Thyroid gland (tissue), 4 donors: ENCODE measurements at places on chromosomes 1 and 21. TPM values are rescaled to one million over a fixed set of nuclear protein-coding genes. Genes with fewer than 3 reads are reported as not detected.

WDR77 gene
- 36.1 TPM for total RNA-seq

GRCh38 chr1:115252585-115252984, 85.5 kb downstream of the NGF start:
- H3K36me3 ChIP-seq, result no peaks in the 10 kb centered on the region
- H3K4me3 ChIP-seq, result no peak overlapping the region

DNA sequence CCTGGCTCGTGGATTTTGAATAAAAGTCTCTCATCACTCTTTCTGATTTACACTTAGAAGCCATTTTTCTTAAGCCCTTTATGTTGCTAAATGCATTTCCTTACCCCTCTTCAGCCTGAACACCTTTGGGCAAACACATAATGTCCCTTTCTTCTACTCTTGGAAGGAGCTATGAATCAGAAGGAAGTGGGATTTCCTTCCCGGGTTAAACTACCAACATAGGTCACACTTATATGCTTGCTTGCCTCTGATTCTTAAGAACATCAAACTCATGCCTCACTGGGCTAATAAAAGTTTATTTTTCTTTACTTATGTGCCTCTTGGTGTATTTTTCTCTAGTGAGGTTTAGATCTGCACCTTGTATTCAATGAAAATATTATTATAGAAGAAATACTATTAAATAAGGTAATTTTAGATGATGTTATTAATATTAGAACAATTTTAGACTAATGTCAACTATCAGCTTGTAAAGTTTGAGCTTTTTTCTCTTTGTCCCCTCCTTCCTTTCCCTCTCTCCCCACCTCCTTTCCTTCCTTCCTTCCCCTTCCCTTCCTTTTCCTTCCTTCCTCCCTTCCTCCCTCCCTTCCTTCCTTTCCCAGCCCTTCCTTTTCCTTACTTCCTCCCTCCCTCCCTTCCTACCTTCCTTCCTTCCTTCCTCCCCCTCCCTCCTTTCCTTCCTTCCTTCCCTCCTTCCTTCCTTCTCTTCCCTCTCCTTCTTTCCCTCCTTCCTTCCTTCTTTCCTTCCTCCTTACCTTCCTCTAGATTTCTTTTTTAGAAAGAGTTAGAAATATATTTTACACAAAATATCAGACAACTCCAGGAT, 66.5 kb upstream of the KCNJ6 start:
- H3K4me3 ChIP-seq, result no peak overlapping the region
- no peak overlapping the region for H3K27ac ChIP-seq
- H3K36me3 ChIP-seq, result no peaks in the 10 kb centered on the region
- H3K27me3 ChIP-seq, result no peaks in the 10 kb centered on the region
- no peaks in the 10 kb centered on the region for H3K4me1 ChIP-seq

DNA sequence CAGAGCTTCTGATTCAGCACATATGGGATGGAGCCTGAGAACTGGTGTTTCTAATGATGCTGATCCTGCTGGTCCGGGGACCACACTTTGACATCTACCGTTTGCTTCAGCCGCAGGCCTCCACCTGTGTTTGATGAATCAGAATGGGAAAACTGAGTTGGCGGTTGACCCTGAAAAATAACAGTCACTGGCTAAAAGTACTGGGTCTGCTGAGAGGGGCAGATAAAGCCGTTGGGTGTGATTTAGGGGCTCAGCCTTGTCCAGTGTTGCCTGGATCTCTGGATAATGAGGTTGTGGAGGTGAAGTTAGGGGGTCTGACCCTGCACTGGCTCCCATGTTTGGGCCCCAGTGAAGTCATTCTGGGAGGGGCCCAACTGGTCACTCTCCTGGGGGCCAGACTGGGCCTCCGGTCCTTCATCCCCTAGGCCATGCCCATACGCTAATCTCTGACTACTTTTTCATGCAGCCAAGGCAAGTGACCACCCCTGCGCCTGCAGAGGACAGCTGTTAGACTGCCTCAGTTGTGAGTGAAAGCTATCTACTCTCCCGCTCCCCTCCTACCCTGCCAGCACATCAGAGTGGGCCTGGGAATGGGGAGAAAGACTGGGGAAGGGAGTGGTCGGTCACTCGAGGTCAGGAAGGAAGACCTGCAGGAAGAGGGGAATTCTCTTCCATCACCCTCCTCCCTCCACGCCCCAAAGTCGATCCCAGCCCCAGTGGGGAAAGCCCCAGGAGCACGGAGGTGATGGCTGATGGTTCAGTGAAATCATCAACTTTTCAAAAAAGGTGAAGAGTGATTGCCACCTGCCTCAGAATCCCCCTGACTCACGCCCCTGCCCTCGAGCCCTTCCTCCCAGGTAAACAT, 27.7 kb downstream of the VASH2 start:
- DNase-seq, result no peak
- no peak overlapping the region for H3K27ac ChIP-seq
- H3K4me1 ChIP-seq, result peaks cover 13% of the 10 kb centered on the region
- no peaks in the 10 kb centered on the region for H3K36me3 ChIP-seq
- H3K27me3 ChIP-seq, result no peaks in the 10 kb centered on the region

- no peak overlapping the region for H3K4me3 ChIP-seq
- H3K27me3 ChIP-seq, result no peaks in the 10 kb centered on the region
- DNase-seq, result no peak
- no peak overlapping the region for H3K27ac ChIP-seq
- H3K36me3 ChIP-seq, result no peaks in the 10 kb centered on the region
These were observed 216.6 kb downstream of the HHIPL2 start for GRCh38 chr1:222331340-222331739.

ETNK2 gene
- 19.8 TPM for total RNA-seq

- no peaks in the 10 kb centered on the region for H3K27me3 ChIP-seq
- no peak overlapping the region for H3K4me3 ChIP-seq
- H3K27ac ChIP-seq, result no peak overlapping the region
- no peaks in the 10 kb centered on the region for H3K4me1 ChIP-seq
- no peaks in the 10 kb centered on the region for H3K36me3 ChIP-seq
These were observed 172.8 kb downstream of the PTGER3 start for GRCh38 chr1:70874818-70875217.

- no peak for DNase-seq
- H3K27me3 ChIP-seq, result no peaks in the 10 kb centered on the region
- no peak within 1 kb of the TSS for H3K4me3 ChIP-seq
- H3K36me3 ChIP-seq, result no peaks in the 10 kb centered on the region
- no peaks in the 10 kb centered on the region for H3K4me1 ChIP-seq
These were observed at the start of gene UBE2U for GRCh38 chr1:64203420-64203819. UBE2U (plus strand) TSS chr1:64203623; CDS start chr1:64204051, 428 bp downstream.

GRCh38 chr1:41731516-41732030, 187.1 kb downstream of the HIVEP3 start:
- no peak overlapping the region for H3K27ac ChIP-seq
- no peaks in the 10 kb centered on the region for H3K36me3 ChIP-seq
- no peak overlapping the region for H3K4me3 ChIP-seq
- no peaks in the 10 kb centered on the region for H3K27me3 ChIP-seq

GRCh38 chr1:40312238-40313205, 4.6 kb downstream of the COL9A2 start:
- no peaks in the 10 kb centered on the region for H3K36me3 ChIP-seq
- no peaks in the 10 kb centered on the region for H3K27me3 ChIP-seq
- H3K27ac ChIP-seq, result no peak overlapping the region
- no peak overlapping the region for H3K4me3 ChIP-seq

FAM163A gene
- total RNA-seq, result 3.2 TPM

POU3F1 gene
- total RNA-seq, result not detected

DNA sequence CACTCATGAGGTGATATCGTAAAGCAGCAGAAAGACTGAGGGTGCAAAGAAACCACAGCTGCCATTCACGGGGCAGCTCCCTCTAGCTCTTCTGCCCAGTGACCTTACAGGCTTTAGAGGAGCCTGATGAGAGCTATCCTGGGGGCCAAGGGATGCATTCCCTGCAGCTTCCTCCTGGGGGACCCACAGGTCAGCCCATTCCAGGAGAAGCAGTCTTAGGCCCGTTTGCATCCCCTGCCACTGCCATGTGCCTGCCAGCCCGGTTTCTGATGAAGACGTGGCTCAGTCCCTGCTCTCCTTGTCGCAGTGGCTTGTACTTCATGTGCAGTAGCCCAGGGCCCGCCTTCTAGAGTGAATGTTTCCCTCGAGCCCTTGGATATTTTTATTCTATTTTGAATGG, 22.8 kb downstream of the ATP5PO start:
- H3K36me3 ChIP-seq, result no peaks in the 10 kb centered on the region
- no peaks in the 10 kb centered on the region for H3K27me3 ChIP-seq
- peaks cover 3% of the 10 kb centered on the region for H3K4me1 ChIP-seq
- H3K4me3 ChIP-seq, result no peak overlapping the region

DNA sequence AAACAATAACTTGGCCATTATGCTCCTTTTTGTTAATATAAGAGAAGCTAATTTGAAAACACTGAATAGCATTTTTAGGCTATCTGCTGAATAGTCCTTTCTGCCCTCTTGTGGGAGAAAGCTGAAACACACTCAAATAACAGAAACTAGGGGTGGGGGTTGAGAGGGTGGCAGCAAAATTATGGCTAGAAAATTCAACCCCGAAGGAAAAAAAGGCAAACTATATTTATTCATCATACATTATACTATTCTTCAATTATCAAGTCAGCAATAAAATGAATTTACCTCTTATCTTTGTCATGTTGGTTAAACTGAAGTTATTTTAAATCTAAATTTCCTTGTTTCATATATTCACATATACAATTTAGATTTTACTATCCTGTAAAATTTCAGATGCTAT, 255.9 kb downstream of the FAF1 start:
- H3K36me3 ChIP-seq, result no peaks in the 10 kb centered on the region
- H3K27ac ChIP-seq, result no peak overlapping the region
- DNase-seq, result no peak

GRCh38 chr1:26752519-26752918, 35.2 kb upstream of the PIGV start:
- H3K4me1 ChIP-seq, result no peaks in the 10 kb centered on the region
- H3K4me3 ChIP-seq, result no peak overlapping the region
- no peak for DNase-seq
- peaks cover 3% of the 10 kb centered on the region for H3K36me3 ChIP-seq
- no peak overlapping the region for H3K27ac ChIP-seq
- no peaks in the 10 kb centered on the region for H3K27me3 ChIP-seq

- no peak overlapping the region for H3K27ac ChIP-seq
- H3K36me3 ChIP-seq, result no peaks in the 10 kb centered on the region
- no peaks in the 10 kb centered on the region for H3K27me3 ChIP-seq
- H3K4me3 ChIP-seq, result no peak overlapping the region
These were observed 106.7 kb downstream of the CAMTA1 start for GRCh38 chr1:6891781-6892579.

DNA sequence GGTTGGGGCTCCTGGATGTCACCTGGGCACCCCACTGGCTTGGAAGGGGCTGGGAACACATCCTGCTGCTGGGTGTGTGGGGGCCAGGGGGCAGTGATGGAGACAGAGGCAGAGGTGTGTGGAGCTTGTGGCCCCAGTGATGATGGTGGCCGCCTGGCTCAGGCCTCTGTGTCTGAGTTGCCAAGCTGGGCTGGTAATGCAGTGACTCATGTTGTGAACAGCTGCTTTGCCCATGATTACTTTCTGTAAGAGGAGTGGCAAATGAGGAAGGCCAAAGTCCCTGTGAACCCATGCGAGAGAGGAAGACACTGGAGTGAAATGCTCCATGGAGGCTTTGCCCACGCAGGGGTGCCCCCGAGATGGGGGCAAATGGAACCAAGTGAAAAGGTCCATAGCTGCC, 86.8 kb downstream of the KCNJ6 start:
- H3K4me1 ChIP-seq, result no peaks in the 10 kb centered on the region
- H3K27ac ChIP-seq, result no peak overlapping the region
- H3K27me3 ChIP-seq, result no peaks in the 10 kb centered on the region
- no peaks in the 10 kb centered on the region for H3K36me3 ChIP-seq

DNA sequence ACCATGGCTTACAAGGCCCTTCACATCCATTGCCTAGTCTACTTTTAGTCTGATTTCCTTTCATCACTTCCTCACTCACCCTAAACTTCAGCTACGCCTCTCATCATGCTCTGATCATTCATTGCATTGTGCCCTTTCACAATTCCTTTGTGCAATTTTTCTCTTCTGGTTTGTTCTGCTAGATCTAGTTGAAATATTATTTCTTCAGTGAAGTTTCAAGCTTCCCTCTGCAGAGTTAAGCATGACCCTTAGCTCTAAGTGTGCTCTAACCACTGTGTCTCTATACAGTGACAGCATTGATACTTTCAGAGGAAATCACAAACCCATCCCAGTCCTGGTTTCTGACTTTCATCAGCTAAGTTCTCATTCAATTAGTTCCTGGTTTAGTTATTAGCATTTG, 166.1 kb downstream of the PLA2G4A start:
- H3K36me3 ChIP-seq, result no peaks in the 10 kb centered on the region
- no peaks in the 10 kb centered on the region for H3K4me1 ChIP-seq
- no peak overlapping the region for H3K27ac ChIP-seq
- H3K4me3 ChIP-seq, result no peak overlapping the region
- H3K27me3 ChIP-seq, result no peaks in the 10 kb centered on the region
- DNase-seq, result no peak
